NCI-H2107 (cell line): ENCODE measurements at places on chromosomes 1 and 21.
A peak's percentile ranks its signal among the peaks of the same experiment; 100 is the strongest.

DNA sequence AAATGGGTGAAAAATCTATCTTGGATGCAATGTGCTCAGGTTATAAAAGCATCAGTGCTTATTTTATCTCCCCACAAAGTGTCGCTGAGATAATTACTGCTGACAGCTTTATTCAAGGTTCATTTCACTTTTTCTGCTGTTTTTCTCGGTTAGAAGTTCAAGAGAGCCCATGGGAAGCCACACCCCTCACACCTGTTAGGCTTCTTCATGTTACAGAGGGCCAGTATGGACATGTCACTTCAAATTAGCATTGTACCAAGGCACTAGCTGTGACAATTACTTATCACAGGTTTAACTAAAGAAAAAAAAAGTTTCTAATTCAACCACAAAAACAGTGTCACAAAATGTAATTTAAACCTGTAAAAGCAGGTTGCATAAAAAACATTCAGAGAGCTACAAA is 187.3 kb upstream of the DMRTA2 start:
- DNase-seq: peak; percentile 88

- DNase-seq: no peak
Measured at GRCh38 chr1:222064388-222065211, 322.7 kb upstream of the DUSP10 start.

GRCh38 chr1:82453511-82454185 is 652.9 kb downstream of the ADGRL2 start:
- DNase-seq: no peak

DNA sequence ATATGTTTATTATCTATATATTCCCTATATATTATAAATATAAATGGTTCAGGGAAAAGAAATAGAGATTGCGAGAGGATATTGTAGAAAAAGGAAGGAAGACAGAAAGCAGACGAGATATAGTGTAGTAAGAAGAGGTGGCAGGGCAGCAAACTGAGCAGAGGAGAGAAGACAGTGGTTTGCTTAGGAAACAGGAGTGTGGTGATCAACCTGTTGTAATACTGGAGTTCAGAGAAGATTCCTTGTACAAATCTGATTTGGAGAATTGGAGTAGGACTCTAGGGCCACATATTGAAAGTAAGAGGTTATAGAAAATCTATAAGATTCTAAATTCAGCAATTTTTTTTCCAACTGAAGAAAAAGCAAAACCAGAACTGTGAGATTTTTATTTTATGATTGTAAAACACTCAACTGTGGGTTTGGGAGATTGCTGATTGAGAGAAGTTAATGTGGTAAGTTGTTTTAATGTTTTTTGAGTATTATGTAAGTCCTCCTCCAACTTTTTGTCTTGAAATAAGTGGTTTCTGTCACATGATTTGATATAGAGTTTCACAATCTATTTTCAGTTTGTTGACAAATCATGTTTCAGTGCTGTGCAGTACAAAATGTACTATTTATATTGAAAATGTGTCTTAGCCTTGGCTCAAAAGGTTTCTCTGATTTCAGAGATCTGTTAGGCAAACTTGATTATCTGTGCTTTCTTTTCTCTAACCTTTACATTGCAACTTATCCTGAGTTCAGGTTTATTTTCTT is 9.6 kb upstream of the AMY2B start:
- DNase-seq: no peak

DNA sequence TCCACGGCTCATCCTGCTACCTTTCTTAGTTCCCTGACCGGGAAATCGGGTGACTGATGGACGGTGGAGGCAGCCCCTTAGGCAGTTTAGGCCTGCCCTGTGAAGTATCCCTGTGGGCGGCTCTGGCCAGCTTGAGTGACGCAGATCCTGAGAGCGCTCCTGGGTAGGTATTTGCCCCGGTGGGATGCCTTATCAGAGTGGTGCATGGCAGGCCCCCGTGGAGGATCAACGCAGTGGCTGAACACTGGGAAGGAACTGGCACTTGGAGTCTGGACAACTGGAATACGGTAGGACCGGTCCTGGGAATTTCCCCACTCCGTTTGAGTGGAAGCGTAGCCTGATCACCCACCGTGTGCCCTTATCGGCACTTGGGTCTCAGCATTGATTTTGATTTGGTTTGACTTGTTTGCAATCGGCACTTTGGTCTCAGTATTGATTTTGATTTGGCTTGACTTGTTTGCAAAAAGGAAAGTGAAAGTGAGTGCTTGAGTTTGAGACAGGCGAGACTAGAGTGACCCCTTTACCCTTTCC is 15.2 kb downstream of the PLA2G2F start:
- DNase-seq: no peak

DNA sequence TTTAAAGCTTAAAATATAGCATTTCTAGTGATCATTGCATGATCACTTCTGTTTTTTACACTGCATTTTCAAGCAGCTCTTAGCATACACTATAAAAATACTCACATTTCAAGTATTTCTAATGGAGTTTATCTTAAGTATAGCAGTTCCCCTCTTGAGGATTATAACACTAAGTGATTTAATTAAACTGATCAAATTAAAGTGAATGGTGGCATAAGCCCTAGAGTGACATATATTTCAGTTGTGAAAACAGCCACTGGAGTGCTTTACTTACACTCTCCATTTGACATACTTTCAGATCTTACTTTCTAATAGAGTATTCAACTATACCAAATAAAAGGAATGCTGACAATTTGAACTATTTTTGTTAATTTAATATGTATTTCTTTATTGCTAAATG is 623.3 kb upstream of the TMPRSS15 start:
- DNase-seq: no peak

DNA sequence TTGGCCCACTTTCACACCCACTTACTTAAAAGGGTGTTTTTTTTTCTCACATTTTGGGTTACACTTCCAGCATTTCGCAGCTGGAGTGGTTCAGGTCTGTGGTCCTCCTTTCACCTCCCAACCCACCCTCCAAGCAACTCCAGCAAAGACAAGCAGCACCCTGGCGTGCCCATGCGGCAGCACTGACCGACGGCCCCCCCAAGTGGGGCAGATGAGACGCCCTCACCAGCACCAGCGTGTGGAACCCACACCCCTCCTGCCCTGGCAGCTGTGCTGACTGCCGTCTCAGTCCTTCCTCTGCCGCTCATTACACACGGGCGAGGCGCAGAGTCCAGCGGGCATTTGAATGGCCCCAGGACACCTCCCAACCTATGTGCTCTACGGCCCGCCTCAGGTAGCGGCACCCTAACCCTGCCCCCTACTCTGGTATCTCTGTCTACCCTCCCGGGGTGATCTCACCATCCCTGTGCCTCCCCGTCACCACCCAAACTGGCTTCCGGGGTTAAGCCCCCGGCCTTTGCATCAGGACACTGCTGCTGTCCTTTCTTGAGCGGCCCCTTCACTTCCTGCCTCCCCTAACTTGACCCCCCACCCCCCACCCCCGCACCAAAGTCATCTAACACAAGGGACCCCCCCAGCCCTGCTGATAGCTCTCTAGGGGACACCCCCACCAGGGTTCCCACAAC is 10.9 kb downstream of the LSS start:
- no peak for DNase-seq

GRCh38 chr1:160375788-160376524 is 9.1 kb downstream of the NHLH1 start:
- no peak for DNase-seq

DNA sequence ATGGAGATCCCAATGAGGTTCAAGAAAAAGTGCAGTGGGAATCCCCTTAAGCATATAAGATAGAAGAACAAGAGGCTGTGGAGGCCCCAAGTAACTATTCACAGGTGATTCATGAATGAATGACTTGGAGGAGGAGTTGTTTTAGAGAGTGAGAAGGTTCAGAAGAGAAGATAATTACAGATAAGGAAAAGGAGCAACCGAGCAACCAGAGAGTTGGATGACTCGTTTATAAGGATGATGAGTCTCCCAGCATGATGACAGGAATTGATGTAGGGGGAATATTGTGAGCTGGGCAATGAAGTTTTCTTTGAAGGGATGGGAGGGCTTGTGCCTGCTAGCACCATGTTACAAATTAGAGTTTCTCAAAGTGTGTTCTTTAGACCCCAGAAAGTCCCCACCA is 9.8 kb downstream of the C8A start:
- no peak for DNase-seq

- no peak for DNase-seq
Measured at GRCh38 chr1:161949548-161949947, 74.1 kb downstream of the OLFML2B start.

GRCh38 chr1:151905070-151905442 is 4.3 kb downstream of the THEM4 start:
- no peak for DNase-seq

GRCh38 chr1:106480629-106481028 is 575.8 kb upstream of the PRMT6 start:
- DNase-seq: no peak

- DNase-seq: peak; percentile 32
Measured at GRCh38 chr1:104991702-104992101, 1242.0 kb downstream of the AMY1C start.

DNA sequence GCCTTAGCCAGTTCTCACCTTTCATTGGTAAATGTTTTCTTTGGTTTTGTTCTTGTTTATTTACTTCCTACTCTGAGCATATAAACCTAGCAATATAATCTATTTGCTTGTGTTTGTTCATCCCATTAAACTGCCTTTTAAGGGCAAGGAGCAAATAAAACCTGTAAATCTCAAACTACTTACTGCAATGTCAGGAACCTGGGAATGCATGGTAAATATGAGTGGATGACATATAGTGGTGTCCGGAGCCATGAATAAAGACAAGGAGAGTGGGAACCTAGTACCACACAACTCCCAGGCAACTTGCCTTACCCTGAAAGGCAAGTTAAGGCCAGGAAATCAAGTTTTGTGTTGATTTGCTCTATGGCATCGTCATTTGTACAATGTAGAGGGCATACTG is 1133.7 kb upstream of the NCAM2 start:
- no peak for DNase-seq

- DNase-seq: peak; percentile 39
Measured at GRCh38 chr1:116855191-116855619, 54.5 kb upstream of the PTGFRN start.

DNA sequence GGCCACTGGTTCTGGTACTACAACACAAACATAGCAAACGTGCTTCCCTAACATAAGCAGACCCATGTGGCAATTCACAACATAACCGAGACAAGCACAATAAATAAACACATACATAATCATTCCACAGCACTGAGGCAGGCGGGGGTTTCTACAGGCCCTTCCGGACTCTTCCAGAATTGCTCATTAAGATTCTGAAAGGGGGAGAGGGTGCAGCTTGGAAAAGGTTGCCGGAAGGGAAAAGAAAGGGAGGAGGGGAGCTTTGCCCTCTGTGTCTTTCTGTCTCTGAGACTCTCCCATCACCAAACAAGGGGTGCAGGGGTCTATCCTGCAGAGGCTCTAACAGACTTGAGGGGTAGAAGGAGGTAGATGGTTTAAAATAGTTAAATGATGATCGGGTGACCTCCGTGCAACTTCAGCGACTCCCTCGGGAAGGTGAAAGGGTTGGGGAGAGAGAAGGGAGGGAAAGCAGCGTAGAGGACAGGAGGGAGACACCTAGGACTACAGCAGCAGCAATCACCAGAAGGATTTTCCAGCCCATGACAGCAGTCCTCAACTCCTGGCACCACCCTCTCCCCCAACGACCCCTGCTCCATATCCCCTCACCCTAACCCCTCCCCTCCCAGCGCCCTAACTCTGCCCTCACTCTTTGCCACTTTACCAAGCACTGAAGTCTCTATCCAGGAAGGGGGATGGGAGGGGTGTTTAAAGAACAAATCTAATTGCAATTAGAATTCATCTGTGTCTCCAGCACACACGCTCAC is 365.5 kb upstream of the ESRRG start:
- DNase-seq: no peak

- DNase-seq: no peak
Measured at GRCh38 chr1:32150847-32151246, 28.6 kb upstream of the TXLNA start.

DNA sequence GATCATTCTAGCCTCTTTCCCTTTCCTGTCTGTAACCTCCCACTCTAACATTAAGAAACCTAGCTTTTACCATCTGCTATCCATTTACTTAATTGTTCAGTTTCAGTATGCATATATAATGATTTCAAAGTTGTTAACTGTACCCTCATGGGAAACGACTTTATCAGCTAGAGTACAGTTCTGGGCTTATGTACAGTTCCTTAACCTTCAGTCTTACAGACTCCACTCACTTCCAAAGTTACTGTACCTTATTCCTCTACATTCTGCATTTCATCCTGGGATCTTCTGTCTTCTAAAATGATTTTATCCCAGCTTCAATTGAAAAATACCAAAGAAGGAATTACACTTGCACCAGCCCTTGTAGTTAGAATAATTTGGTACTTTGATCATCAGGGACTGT is 108.7 kb upstream of the KCNE2 start:
- DNase-seq: no peak

- no peak for DNase-seq
Measured at GRCh38 chr21:45468971-45469272, 64.0 kb downstream of the COL18A1 start.

DNA sequence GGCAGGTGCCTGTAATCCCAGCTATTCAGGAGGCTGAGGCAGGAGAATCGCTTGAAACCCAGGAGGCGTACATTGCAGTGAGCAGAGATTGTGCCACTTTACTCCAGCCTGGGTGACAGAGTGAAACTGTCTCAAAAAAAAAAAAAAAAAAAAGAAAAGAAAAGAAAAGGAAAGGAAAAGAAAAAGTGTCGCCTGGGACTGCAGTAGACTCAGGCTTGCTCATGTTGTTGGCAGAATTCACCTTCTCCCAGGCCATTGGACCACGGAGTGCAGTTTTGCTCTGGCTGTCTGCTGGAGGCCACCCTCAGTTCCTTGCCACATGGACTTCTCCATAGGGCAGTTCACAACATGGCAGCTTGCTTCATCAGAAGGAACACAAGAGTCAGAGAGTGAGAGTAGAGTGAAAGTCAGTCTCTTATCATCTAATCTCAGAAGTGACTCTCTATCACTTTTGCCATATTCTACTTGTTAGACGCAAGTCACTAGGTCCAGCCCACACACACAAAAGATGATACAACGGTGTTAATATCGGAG is 29.2 kb downstream of the BCAS2 start:
- no peak for DNase-seq

DNA sequence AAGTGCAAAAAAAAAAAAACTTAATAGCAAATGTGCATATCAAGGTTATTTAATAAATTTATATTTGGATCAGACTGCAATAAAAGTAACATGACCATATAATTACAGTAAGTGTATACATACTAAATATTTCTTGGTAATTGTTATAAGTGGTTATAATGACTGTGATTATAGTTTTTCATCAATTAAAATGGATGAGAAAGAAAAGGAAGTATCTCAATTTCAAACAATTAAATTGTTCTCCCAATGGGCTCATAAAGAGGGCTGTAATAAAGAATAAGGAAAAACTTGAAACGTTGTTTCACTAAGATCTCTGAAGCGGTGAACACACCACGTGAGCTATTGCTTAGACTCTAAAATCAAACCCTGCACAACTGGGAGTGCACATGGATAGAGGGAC is 104.1 kb downstream of the CDC42BPA start:
- DNase-seq: no peak
